ENCODE measurements at places on chromosomes 7 and 10.
A peak's percentile ranks its signal among the peaks of the same experiment; 100 is the strongest.

DNA sequence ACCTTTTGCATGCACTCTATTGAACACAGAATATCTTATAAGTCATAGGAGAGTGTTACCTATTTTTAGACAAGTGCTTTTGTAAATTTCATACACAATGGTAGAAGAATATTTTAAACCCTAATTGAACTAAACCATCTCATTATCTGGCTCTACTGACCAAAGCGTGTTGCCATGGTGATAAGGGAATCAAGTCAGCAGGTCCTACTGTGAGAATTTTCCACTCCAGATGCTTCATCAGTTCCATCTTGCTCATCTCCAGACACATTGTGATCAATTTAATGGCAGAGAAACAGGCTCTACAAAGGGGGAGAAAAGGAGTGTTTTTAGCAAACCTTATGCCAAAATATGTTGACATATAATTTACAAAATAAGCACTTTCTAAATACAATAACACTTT, 621.9 kb upstream of the GHITM start:
- DNase-seq: no peak

GRCh38 chr7:17063045-17063383, 181.2 kb upstream of the AGR3 start:
- peak; percentile 61 for DNase-seq

- DNase-seq: no peak
Measured at GRCh38 chr7:106640368-106641141, 20.4 kb downstream of the CCDC71L start.

- no peak for DNase-seq
Measured at GRCh38 chr7:30812676-30813075, 41.5 kb downstream of the MINDY4 start.

DNA sequence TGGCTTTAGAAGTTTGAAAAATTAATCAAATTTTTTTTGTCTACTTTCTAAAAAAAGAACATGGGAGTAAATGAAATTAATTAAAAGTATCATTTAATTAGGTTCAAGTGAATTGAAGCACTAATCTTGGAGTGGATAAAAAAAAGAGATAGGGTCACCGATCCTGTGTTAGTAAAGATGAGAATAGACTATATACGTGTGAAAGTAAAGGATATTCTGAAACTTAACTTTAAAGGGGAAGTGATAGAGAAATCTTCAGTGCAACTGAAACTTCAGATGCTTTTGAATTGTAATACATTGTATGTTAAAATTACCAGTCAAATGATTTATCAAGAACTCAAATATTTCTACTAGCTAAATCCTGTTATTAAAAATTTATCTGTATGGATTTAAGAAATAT, 4.8 kb downstream of the NHLRC2 start:
- DNase-seq: no peak

DNA sequence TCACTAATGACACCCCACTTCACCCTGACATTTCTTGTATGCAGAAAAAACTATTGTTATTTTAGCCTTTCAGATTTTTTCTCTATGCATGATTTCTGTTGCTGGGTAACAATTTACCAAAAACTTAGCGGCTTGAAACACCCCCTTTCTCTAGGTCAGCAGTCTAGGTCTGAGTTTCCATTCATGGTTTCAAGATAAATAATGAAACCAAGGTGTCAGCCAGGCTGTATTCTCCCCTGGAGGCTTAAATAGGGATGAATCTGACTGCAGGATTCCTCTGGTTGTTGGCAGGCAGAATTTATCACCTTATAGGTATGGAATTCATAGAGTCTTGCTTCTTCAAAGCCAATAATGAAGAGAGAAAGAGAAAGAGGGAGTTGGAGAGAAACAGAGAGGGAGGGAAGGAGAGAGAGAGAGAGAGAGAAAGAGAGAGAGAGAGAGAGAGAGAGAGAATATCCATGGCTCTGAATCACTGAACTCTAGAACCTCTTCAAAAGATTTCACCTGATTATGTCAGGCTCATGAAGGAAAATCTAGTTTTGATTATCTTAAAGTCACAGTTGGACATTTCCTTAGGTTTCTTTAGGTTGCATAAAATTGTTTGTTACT, 1224.6 kb upstream of the LRRTM3 start:
- DNase-seq: no peak

DNA sequence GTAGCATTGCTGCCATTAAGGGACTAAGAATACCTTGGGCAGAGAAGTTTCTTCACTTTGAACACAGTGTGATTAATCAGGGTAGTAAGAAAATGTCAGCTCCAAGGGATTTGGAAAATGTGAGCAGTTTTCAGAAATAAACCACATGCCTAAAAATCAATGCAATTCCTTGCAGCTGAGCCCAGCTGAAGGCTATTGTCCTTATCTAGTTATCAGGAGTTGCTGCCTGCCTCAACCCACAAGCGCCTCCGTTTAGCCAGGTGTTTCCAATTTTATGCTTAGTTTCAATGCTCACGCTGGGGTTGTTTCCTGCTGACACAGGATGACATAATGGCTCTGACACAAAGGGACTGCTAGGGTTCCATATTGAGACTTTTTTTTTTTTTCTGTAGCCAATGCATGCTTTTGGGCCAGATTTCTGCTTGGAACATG, 132.3 kb upstream of the ANK3 start:
- no peak for DNase-seq

DNA sequence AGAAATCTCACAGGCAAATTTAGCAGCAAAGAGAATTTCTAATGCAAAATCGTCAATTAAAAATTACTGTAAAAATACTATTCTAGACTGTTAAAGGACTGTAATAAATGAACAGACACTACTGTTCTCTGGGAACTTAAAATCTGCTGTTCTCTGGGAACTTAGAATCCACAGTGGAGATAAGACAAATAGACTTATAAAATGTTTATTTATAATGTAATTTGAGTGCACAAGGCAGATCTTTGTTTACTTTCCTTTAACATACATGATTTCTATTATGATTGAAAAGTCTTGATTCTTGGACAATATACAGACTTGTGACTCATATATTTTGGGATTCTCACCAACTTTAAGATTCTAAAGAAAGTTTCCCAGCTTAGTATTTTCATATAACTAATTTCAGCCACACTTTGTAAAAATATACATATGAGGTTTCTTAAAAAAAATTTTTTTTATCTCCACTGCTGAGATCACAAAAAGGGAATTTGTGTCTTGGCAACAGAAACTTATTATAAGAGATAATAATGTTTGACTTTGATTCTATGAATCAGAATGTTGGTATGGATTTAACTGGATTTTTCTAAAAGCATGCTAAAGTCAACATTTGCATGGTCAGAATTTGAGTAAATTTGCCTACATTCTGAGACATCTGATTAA, 166.3 kb upstream of the RHOBTB1 start:
- DNase-seq: no peak

DNA sequence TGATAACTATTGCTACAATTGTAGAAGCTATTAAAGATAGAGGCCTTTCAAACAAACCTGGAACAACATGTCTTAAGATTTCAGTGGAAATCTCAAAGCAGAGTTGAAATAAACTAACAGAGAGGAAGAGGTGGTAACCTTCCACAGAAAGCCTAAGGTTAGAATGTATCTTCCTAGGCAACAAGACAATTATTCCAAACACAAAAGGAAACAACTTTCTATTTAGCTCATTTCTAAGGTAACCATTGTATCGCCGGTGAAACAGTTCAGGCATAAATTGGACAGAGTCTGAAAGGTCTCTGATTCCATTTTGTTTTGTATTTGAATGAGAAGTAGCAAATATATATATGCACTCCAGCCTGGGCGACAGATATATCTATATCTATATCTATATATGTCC, 30.7 kb upstream of the HYCC1 start:
- DNase-seq: no peak

- DNase-seq: no peak
Measured at GRCh38 chr10:84193846-84194423, 402 bp upstream of the CDHR1 start.

GRCh38 chr7:74230446-74231231, 20.8 kb downstream of the LAT2 start:
- peak; percentile 34 for DNase-seq

DNA sequence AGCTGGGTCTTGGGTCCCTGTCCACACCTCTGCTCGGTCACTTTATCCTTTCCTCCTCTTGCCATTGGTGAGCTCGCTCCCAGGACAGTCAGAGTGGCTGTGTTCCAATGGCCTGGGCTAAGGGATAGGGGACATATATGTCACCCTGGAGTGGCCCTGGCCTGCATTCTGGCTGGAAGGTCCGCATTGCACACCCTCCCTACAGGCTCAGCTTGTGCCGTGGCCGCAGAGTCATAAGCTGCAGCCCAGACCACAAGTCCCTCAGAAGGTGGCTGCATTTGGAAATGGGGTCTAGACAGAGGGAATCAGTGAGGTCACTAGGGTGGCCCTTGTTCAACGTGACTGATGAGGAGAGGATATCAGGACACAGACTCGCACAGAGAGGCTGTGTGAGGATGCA, 363.8 kb upstream of the SHH start:
- no peak for DNase-seq

DNA sequence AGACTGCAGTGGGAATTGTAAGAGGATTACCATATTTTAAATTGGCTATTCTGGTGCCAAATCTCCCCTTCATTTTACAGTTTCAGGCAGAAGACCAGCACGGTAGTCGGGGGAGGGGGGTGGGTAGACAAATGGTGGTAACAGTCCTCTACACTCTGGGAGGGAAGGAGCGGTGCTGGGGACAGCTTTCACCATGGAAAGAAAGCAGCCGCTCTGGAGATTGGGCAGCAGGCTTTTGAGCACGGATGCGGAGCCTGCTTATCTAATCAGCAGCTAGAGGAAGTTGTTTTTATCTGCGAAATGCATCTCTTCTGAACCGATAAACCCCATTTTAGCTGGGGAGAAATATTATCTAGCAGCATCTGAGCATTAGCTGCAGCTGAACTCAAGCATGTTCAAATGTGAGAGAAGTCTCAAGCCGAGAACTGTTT, 28.7 kb downstream of the IKZF1 start:
- no peak for DNase-seq

DNA sequence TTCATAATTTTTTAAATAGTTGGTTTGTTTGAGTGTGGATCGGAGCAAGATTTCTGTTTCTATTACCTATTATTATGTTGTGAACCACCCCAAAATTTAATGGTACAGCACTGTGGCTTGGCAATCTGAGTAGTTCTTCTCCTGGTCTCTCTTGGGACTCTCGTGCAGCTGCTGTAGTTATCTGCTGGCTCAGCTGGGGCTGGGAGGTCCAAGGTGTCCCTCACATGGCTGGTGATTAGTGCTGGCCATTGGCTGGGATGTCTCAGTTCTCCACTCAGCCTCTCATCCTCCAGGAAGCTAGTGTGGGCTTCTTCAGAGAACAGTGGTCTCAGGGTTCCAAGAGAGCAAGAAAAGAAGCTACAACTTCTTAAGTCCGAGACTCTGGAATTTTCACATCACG, 15.4 kb downstream of the NPFFR1 start:
- DNase-seq: no peak

GRCh38 chr7:156836443-156836842, 56.5 kb downstream of the LMBR1 start:
- DNase-seq: no peak

DNA sequence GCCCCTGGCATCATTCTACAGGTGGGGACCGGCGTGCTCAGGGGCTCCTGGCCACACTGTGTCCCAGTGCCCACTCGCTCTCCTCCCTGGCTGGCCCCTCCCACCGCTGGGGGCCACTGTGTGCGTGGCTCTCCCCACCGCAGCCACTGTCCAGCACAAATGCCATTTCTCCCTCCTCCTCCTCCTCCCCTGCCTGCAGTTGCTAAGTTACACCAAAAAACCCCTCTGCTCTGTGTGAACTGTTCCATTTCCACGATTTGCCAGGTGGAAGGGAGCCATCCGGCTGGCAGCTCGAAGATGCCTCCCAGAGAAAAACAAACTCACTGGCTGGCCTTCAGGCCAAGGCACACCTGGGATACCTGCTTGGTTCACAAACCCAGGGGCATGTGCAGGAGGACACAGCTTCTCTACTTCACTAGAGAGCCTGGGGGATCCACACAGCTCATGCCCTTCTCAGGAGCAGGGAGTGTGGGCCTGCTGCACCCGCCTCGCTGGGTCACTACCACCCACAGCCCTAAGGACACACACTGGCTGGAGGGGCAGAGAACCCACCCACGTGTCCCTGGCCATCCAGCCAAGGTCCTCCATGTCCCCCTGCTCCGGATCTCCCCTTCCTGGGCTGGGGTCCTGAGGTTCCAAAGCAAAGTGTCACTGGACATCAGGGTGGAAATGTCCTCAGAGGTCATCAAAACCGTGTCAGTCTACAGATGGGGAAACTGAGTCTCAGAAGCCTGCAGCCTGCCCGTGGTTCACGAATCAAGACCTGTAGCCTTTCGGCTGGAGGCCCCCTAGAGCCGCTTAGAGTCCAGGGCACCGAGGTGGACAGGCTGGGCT, 1.7 kb downstream of the RASGEF1A start:
- DNase-seq: no peak

GRCh38 chr7:69360913-69361312, 237.4 kb upstream of the AUTS2 start:
- no peak for DNase-seq

DNA sequence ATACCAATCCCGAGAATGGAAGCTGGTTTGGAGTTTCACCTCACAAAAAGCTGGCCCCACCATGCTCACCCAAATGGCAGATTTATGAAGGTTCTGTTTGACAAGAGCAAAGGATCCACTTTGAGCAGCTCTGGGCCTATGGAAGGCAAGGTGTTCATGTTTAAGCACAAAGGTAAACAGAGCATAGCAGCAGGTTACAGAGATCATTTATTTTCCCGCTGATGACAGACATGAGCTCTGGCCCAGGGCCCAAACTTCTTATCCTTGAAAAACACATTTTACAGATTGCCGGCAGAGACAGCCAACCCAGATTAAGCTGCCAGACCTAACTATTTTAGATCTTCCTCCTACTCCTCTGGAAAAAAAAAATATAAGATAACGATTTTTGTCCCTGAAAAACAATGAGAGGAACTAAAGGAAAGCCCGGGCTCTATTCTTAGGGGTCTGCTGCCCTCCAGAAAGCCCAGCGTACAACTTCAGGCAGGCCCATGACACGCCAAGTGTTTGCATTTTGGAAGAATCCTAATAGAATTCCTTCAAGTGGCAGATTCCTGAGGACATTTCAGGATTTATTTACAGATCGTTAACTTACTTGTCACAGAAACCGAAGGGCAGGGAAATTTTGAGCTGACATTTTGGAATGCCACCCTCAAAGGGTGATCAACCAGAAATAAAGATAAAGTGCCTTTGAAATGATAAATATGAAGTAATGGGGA, 40.0 kb downstream of the SYPL1 start:
- no peak for DNase-seq

DNA sequence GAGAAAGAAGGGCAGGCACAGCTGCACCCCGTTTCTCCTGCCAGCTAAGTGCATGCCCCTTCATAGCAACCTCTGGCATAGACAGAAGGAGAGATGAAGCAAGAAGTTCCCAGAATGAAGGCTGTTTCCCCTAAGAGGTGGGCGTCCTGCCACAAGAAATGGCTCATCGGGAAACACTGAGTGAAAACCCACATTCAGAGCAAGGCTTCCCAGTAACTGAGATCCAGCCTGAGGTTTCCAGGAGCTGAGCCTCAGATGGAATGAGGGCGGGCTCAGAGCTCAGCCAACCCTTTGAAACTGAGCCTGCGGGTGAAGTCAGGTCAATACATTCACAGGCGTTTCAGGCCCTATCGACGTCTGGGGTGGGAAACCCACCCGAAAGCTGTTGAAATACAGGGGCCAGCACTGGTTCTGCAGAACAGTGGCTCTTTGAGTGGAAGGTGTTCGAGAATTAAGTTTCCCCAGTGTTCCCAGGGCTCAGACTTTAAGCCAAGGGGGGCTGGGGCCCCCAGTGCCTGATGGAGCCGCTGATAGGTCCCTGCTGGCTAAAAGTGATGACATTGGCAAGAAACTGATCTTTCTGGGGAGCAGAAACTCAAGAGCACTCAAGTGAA, 510.2 kb downstream of the RPS24 start:
- no peak for DNase-seq

- no peak for DNase-seq
Measured at GRCh38 chr7:89943525-89944050, 210.7 kb upstream of the STEAP1 start.

GRCh38 chr7:138603549-138604318, 97.4 kb downstream of the SVOPL start:
- DNase-seq: no peak
